ENCODE measurements at places on chromosomes 7 and 10.

- DNase-seq, result no peak
Measured at GRCh38 chr7:18570890-18571478, 75.4 kb downstream of the HDAC9 start.

- no peak for DNase-seq
Measured at GRCh38 chr7:25855854-25856782, 295.9 kb upstream of the NFE2L3 start.

GRCh38 chr10:46294641-46295220, 7.9 kb downstream of the ANTXRL start:
- DNase-seq, result no peak

DNA sequence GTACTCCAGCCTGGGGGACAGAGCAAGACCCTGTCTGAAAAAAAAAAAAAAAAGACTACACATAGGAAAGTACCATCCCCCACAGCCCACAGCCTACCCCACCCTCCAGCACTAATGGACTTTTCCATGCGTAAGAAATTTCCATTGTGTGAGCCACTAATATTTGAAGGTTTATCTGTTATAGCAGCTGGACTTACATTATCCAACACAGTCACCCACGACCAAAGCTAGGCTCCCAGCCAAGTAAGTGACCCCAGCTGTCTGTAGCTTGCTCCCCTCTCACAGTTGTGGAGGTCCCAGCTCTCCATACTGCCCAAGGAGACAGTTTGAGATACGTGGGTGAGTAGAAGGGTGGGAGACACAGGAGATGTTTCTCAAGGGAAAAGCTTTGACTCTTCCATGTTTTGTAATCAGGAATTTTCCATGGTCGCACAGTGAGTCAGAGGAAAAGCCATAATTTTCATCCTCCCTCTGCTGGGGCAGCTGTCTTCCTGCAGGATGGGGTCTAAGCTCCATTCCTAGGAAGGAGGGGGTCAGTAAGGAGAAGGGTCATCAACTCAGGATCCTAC, 57.4 kb downstream of the CAV1 start:
- no peak for DNase-seq

DNA sequence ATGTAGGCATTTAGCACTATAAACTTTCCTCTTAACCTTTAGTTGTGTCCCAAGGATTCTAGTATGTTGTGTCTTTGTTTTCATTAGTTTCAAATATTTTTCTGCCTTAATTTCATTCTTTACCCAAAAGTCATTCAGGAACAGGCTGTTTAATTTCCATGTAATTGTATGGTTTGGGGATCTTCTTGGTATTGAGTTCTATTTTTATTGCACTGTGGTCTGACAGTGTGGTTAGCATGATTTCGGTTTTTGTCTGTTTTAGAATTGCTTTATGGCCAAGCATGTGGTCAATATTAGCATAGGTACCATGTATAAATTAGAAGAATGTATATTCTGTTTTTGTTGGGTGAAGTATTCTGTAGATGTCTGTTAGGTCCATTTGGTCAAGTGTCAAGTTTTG, 26.3 kb downstream of the COA1 start:
- no peak for DNase-seq

- DNase-seq, result no peak
Measured at GRCh38 chr7:57205000-57205399, 72.8 kb upstream of the ZNF479 start.

- DNase-seq, result no peak
Measured at GRCh38 chr10:31621733-31622132, 302.7 kb downstream of the ZEB1 start.

- DNase-seq, result no peak
Measured at GRCh38 chr10:23968301-23968700, 240.6 kb upstream of the KIAA1217 start.

DNA sequence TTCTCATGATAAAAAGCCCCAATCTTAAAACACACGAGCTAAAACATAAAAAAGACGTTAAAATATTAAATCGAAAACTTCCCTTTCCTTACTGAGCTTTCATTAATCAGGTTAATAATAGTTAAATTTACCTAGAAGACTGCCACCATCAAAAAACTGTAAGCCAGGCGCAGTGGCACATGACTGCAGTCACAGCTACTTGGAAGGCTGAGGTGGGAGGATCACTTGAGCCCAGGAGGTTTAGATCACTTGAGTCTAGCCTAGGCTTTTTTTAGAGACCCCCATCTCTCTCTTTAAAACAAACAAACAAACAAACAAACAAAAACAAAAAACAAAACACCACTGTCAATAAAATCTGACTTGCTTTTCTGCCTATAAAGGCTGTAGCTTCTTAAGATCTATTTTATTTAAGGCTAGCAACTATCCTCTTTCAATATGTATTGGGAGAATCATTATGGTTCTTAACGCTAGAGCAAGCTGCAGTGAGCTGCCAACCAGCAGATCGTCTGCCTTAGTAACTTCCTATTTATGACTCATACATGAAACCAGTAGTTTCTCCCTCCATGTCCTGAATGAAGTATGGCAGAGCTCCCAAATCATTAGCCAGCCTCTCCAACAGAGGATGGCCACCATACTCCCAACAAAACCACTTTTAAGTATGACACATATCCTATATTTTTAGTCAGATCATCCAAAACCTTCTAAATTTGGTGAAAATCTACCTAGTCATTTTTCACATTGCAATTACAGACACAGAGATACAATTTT, 163.7 kb downstream of the SRPK2 start:
- no peak for DNase-seq

DNA sequence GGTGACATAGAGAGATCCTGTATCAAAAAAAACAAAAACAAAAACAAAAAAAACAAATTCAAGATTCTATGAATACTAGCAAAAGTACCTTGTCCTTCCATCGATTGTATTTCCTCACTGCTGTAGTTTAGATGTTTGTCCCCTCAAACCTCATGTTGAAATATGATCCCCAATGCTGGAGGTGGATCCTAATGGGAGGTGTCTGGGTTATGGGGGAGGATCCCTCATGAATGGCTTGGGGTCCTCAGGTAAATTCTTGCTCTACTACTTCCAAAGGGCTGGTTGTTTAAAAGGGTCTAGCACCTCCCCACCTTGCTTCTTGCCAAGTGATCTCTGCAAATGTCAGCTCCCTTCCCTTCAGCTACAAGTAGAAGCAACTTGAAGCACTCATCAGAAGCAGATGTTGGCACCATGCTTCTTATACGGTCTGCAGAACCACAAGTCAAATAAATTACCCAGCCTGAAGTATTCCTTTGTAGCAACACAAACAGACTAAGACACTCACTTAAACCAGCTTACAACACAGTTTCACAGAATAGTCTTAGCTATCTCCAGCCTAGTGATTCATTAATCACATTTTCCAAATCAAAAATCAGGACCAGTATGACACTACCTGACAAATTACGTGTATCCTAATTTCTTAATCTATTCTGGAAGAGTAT, 20.7 kb downstream of the ABI1 start:
- no peak for DNase-seq

GRCh38 chr10:64731016-64731415, 1209.8 kb downstream of the REEP3 start:
- DNase-seq, result no peak

DNA sequence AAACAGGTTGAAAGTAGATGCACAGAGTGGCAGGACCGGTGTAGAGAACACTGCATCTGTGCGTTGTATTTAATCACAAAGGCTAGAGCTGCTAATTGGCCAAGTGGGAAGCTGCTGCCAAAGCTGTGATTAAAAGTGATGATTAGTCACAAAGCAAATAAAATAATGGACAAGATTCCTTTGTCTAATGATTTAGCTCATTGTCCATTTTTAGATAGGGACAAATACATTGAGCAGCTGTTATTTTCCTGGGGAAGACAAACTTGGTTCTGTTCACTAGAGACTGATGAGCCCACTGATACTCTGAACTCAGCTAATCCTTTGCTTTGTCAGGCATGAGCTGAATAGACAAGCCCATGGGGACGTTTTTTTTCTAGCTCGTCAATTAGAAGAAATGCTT, 19.7 kb downstream of the UBE3C start:
- no peak for DNase-seq

DNA sequence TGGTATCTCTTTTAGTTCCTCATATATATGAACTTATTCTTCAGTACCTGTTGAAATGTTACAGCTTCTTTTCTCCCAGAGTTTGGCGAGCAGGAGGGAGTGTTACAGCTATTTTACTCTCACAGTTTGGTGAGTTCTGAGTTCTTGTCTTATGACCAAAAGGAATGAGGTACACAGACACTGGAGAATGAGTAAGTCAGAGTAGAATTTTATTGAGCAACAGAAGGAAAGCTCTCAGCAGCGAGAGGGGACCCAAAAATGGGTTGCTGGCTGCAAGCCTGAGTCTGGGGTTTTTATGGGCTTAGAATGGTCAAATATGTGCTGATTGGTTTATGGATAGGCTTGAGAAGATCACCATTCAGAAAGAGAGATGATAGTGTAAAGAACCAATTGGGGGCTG, 175.2 kb downstream of the CDK14 start:
- no peak for DNase-seq

- DNase-seq, result no peak
Measured at GRCh38 chr7:4830176-4830575, 31.7 kb downstream of the PAPOLB start.

DNA sequence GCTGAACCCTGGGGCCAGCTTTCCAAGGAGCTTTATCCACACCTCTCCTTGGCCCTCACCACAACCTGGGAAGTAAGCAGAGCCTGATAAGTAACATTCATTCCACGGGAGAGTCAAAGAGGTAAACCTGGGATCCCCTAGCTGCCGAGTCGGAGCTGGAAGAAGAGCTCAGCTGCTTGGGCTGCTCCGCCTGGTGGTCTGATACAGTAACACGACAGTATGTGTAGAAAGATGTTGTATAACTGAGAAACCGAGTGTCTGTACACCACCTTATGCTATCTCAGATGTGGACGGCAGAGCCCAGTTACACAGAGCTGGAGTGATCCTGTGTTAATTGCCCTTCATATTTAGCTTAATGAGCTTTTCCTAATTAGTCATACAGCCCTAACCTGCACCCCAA, 151.3 kb upstream of the KMT2E start:
- DNase-seq, result no peak

- DNase-seq, result no peak
Measured at GRCh38 chr7:44162179-44162578, 21.0 kb upstream of the MYL7 start.

DNA sequence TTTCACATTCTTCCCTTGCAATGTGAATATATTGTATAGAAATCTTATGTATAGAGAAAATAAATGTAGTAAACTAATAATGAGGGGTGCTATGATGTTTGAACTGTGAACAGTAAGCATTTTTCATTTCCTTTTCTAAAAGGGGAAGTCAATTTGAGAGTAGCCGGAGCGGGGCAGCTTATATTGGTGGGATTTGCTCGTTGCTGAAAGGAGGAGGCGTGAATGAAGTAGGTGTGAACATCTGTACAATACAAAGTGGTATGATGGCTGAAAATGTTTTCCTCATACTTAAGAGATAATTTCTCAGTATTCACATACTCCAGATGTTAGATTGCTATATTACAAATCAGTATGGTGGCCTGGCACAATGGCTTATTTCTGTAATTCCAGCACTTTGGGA, 87.1 kb downstream of the SRI start:
- DNase-seq, result no peak

- DNase-seq, result no peak
Measured at GRCh38 chr10:78964952-78965633, 103.7 kb upstream of the ZMIZ1 start.

DNA sequence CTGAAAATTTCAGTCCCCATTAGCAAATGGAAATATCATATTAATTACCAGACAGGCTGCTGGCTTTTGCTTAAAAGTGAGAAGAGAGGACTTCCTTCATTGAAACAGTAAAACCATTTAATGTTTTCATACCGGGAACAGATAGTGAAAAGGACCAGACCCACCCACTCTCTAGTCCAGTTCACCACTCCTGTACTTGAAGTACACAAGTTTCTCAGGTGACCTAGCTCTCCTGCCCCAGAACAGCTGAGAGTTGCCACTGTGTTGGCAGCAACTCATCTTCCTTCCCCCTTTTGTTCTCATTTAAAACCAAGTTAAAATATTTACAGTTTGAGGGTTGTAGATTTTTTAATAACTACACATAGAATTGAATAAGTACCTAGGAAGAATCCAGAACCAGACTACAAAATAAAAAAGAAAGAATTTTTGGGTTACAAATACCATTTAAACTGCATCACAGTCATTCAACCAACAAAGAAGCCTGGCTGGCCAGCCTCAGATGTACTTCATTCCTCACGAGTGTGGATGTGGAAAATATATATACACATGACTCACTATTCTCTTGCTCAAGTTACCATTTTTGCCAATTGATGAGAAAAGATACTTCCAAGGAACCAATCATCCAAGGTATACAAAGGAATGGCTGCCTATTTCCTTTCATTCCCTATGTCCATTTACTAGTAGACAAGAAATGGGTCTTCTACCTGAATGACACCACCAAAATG, 68.1 kb downstream of the VPS41 start:
- no peak for DNase-seq

GRCh38 chr10:44745920-44746319, 165.2 kb upstream of the TMEM72 start:
- no peak for DNase-seq

DNA sequence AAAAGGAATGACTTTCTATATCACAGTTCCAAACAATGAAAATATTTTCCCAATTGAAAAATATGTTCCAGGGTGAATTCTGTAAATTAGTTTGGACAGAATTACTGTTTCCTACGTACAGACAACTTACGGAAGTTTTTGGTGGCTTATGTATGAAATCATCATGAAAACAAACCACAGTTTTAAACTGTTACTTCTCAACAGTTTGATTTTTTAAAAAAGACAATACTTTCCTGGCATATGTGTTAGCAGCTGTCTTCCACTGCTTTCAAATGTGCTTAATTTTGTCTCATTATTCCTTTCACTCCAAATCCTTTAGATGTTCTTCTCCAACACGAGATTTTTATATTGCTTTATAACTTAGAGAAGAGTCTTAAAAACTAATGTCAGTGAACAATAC, 56.2 kb downstream of the SEMA3A start:
- no peak for DNase-seq

DNA sequence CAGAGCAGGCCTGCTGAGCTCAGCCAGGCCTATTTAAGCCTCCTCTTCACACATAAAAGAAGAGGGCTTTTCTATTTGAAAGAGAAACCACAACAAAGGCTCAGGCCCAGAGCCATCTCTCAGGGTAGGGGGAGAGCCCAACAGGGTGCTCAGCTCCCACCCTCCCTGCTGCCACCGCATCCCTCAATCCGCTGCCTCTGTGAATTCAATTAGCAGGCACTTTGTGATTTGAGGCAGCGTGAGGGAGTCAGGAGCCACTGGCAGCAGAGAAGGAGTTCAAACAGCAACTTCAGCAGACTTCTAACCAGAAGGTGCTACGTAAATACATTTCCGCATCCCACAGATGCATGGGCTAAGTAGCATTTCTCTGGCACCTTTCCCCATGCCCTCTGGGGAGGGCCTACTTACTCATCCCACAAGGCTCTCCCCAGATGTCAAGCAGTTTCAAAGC, 45.2 kb downstream of the LRRC20 start:
- DNase-seq, result no peak

GRCh38 chr7:101676956-101677355, 47.9 kb upstream of the MYL10 start:
- no peak for DNase-seq

GRCh38 chr10:3233486-3233990, 61.0 kb upstream of the PITRM1 start:
- no peak for DNase-seq

- DNase-seq, result no peak
Measured at GRCh38 chr10:49349390-49349789, 46.5 kb downstream of the DRGX start.

All from cortex of kidney (tissue), 1 donor.